ENCODE measurements at places on chromosomes 2 and 18.

DNA sequence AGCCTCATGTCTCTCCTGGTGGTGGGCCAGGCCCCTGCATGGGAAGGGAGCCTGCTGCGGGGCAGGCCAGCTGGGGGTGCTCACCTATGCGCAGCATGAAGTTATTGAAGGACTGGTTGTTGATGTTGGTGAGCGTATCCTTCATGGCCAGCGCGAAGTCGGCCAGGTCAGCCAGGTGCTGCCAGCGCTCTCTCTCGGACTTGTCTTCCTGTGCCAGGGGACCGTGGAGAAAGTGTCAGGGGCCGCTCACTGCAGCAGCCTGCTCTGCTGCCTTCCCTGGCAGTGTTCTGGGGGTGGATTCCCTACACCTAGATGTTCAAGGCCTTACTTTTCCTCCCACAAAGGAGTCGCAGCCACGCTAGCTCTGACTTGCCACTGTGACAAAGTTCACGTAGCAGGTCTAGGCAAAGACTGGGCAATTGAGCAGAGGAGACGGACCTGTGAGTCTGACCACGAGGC, 28.2 kb downstream of the CENPO start:
- no peak for DNase-seq

- no peak for DNase-seq
Measured at GRCh38 chr18:9348766-9349165, 14.2 kb downstream of the TWSG1 start.

- DNase-seq: no peak
Measured at GRCh38 chr2:216243026-216243425, 129.3 kb downstream of the MARCHF4 start.

GRCh38 chr2:100317634-100318033, 4.7 kb downstream of the LONRF2 start:
- DNase-seq: no peak

DNA sequence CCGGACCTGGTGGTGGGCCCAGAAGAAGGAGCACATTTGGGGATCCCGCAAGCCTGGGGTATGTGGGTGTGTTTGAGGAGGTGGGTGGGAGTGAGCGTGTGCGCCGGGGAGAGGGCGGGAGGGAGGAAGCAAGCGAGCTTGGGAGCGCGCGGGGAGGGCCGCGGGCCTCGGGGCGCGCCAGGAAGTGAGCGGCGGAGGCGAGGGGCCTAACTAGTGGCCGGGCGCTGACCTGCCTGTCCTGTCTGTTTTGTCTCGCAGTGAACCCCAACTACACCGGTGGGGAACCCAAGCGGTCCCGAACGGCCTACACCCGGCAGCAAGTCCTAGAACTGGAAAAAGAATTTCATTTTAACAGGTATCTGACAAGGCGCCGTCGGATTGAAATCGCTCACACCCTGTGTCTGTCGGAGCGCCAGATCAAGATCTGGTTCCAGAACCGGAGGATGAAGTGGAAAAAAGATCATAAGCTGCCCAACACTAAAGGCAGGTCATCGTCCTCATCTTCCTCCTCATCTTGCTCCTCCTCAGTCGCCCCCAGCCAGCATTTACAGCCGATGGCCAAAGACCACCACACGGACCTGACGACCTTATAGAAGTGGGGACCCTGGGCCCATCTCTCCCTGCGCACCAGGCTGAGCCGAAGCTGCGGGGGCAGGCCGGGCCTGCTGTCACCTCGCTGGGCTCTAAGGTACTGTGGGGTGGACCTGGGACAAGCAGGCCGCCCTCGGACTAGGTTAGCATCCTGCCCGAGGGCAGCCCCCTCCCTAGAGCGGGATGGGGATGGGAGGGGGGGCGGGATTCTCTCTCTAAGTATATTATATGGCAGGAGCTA, 1.2 kb downstream of the HOXD4 start:
- no peak for DNase-seq

DNA sequence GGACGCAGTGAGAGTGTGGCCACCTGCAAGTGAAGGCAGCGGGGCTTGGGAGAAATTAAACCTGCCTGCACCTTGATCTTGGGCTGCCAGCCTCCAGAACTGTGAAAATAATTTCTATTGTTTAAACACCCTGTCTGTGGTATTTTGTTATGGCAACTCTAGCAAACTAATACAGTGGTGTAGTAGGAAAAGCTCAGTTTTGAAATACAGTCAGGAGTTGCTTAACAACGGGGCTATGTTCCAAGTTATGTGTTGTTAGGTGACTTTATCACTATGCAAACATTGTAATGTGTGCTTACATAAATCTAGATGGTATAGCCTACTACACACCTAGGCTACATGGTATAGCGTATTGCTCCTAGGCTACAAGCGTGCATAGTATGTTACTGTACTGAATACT, 93.4 kb upstream of the FN1 start:
- DNase-seq: no peak

DNA sequence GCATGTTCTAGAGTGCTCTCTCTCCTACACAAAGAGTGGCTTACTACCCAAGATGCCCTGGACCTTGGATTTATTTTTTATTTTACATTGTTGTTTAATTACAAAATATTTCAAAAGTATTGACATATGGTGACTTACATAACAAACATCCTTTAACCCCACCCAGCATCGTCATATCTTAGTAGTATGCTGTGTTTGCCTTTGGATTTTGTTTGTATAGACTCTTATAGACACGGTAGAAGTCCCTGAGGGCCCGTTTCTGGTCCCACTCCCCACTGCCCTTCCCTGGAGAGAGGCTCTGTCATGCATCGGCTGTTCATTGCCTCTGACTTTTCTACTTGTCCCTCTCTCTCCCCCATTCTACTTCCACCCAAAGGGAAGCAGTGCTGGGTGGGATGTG, 112.0 kb downstream of the ZBTB7C start:
- no peak for DNase-seq

- DNase-seq: no peak
Measured at GRCh38 chr2:147567136-147567535, 277.7 kb upstream of the ACVR2A start.

DNA sequence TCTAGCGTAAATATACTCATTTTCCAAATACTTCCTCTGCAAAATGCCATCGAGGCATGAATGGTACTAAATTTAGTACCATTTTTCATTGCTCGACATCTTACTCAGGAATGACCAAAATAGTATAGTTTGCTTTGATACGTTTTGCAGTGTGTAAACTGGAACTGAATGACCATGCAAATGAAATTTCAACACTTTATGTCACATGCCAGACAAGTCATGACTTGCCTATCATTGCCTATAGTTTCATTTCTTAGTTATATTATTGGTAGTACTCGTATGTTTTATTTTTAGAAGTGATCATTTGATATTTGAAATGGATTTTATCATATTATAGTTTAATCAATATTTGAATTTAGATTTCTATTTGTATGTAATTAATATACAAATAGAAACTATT, 9.1 kb downstream of the MSTN start:
- DNase-seq: no peak

- peak; percentile 57 for DNase-seq
Measured at GRCh38 chr2:95333888-95334338, 36.8 kb downstream of the KCNIP3 start.

- no peak for DNase-seq
Measured at GRCh38 chr2:46381263-46381849, 84.1 kb downstream of the EPAS1 start.

- no peak for DNase-seq
Measured at GRCh38 chr18:24553571-24554285, 93.3 kb downstream of the HRH4 start.

DNA sequence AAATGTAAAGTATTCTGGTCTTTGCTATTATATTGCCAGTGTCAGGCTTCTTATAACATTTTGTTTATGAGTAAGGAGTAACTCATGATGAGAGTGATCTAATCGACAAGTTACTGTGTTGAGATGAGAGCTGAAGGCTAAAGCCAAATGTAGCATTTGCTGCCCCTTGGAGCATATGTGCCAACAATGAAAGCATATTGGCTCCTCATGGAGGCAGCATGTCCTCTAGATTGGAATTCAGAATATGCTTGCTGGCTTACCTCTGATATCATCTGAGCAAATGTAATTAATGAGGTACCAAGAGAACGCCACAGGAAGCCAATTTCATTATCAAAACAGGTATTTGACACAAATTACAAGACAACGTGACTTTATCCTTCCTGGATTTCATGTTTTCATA, 781.1 kb upstream of the FSHR start:
- DNase-seq: no peak

DNA sequence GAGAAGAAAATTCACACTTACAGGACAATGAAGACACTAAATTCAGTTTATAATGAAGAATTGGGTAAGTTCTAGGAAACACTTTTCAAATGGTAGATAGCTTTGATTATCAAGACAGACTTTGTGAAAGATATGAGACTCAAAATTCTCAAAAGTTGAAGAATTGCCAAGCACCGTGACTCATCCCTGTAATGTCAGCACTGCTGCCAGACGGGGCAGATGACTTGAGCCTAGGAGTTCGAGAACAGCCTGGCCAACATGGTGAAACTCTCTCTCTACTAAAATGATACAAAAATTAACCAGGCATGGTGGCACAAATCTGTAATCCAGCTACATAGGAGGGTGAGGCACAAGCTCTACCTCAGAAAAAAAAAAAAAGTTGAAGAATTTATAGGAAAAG, 1820.1 kb upstream of the LRRTM1 start:
- DNase-seq: no peak

DNA sequence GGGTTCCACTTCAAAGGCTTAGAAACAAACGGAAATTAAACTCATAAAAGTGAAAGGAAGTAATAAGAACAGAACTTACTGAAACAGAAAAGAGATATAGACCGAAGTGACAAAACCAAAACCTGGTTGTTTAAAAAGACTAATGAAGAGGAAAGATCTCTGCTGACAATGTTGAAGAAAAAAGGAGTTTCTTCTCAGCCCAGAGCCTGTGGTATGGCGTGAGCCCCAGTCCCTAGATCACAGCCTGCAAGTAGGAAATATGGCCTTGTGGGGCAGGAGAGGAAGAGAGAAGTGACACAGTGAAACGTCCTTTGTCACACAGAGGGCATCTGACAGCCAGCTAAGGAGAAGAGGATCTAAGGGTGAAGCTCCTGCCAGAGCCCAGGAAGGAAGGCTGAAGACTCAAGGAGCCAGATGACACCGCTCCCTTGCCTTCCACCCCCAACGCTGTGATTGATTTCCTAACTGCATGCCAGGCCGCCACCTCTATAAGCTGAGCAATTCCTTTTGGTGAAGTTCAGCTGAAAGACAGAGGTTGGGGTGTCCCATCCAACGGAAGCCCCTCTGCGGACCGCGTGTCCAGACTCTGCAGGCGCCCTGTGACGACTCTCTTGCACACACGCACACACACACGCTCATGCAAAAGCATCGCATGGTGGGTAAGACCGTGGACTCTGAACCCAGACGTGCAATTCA, 141.1 kb downstream of the HDAC4 start:
- DNase-seq: peak; percentile 3

- no peak for DNase-seq
Measured at GRCh38 chr2:7867867-7868266, 814.0 kb upstream of the ID2 start.

DNA sequence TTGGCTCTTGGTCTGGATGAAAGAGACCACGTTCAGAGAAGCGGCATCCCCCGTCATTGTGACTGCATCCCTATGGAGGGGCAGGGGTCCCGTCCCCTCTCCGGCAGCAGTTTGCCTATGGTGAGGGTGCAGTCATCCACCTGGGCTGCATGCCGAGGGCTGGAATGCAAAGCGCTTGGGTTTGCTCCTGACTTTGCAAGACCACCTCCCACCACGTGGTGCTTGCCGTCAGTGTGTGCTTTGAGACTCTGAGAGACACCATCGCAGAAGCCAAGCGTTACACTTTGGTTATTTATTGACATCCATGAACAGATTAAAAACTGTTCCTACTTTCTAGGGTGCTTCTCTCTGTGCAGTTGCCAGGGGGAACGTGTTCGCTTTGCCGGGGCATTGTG, 59.5 kb downstream of the SH3RF3 start:
- no peak for DNase-seq

Measured in body of pancreas (tissue), 4 donors.